ENCODE measurements at places on chromosomes 4 and X.
A peak's percentile ranks its signal among the peaks of the same experiment; 100 is the strongest.

GRCh38 chr4:152458801-152459302, 77.0 kb downstream of the FBXW7 start:
- no peak overlapping the region for H3K4me3 ChIP-seq
- no peak for DNase-seq

GRCh38 chr4:186845137-186845842, 121.6 kb upstream of the FAT1 start:
- H3K27me3 ChIP-seq = no peaks in the 10 kb centered on the region
- peak overlapping the region; percentile 95 for H3K27ac ChIP-seq
- H3K36me3 ChIP-seq = peaks cover 2% of the 10 kb centered on the region
- H3K4me1 ChIP-seq = peaks cover 41% of the 10 kb centered on the region
- no peak for DNase-seq

- peak overlapping the region; percentile 85 for H3K27ac ChIP-seq
- no peaks in the 10 kb centered on the region for H3K27me3 ChIP-seq
- no peak overlapping the region for H3K4me3 ChIP-seq
- H3K4me1 ChIP-seq = peaks cover 34% of the 10 kb centered on the region
- no peak for DNase-seq
- H3K36me3 ChIP-seq = no peaks in the 10 kb centered on the region
Observed at GRCh38 chrX:24333371-24333770, 19.5 kb upstream of the SUPT20HL2 start.

- no peaks in the 10 kb centered on the region for H3K4me1 ChIP-seq
- peaks cover 12% of the 10 kb centered on the region for H3K36me3 ChIP-seq
- H3K4me3 ChIP-seq = no peak overlapping the region
- no peaks in the 10 kb centered on the region for H3K27me3 ChIP-seq
- no peak overlapping the region for H3K27ac ChIP-seq
Observed at GRCh38 chr4:3026540-3026939, 47.8 kb downstream of the HTT-AS start.

GRCh38 chr4:156528216-156528615, 443.4 kb downstream of the PDGFC start:
- DNase-seq = no peak
- H3K4me3 ChIP-seq = no peak overlapping the region
- H3K36me3 ChIP-seq = peaks cover 3% of the 10 kb centered on the region
- no peak overlapping the region for H3K27ac ChIP-seq
- H3K4me1 ChIP-seq = no peaks in the 10 kb centered on the region

- H3K4me1 ChIP-seq = peaks cover 26% of the 10 kb centered on the region
- no peak for DNase-seq
Observed at GRCh38 chrX:7085879-7086278, 61.6 kb upstream of the STS start.

GRCh38 chr4:111633663-111634266, 511.5 kb upstream of the FAM241A start:
- H3K27me3 ChIP-seq = peaks cover 46% of the 10 kb centered on the region
- H3K27ac ChIP-seq = no peak overlapping the region
- no peak for DNase-seq
- no peaks in the 10 kb centered on the region for H3K36me3 ChIP-seq

DNA sequence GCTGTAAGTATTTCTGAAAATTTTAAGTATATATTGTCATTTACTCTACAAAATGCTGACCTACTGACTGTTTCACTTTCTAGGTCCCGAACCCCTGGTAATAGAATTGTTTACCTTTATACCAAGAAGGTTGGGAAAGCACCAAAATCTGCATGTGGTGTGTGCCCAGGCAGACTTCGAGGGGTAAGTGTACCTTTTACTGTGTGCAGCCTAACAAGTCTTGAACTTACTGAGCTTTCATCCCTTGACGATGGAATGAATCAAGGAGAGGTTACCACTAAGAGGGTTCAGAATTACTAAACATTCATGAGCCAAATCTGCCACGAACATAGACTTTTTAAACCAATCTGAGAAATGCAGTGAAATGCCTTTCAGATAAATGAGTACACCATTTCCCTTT, 1.6 kb downstream of the RPL34 start:
- H3K4me3 ChIP-seq = peak overlapping the region; percentile 85
- no peak for DNase-seq
- peaks cover 52% of the 10 kb centered on the region for H3K4me1 ChIP-seq
- H3K36me3 ChIP-seq = peaks cover 33% of the 10 kb centered on the region

GRCh38 chrX:42246814-42247213, 323.5 kb upstream of the CASK start:
- H3K27ac ChIP-seq = no peak overlapping the region
- no peak for DNase-seq
- H3K27me3 ChIP-seq = no peaks in the 10 kb centered on the region
- no peaks in the 10 kb centered on the region for H3K36me3 ChIP-seq
- H3K4me1 ChIP-seq = no peaks in the 10 kb centered on the region
- no peak overlapping the region for H3K4me3 ChIP-seq

DNA sequence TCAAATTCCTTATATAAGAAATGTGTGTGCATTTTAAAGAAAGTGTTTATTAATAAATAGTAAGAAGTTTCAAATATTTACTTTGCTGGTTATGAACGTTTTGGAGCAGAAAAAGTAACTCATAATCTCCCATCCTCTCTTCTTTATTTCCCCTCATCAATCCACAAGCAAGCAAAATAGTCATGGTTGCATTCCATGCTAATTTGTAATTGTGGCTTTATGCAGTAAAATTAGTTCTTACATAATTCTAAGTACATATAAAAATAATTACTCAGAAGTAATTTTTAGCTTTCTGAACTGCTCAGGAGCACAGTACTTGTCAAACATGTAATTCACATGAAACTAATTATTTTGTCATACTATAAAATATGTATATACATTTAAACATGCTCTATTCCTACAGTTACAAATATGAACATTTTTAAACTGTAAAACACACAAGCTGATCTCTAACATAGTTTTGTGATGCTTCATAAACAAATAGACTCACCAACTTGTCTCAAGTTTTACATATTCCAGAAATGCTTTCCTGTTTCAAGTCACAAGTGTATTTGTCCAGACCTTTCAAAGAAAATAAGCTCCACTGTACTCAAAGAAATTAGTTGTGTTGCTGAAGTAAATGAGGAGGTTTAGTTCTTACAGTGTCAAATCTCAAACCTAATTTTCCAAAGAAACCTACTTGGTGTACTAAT, 218.9 kb downstream of the PABPC4L start:
- H3K4me3 ChIP-seq = no peak overlapping the region
- no peak for DNase-seq
- H3K36me3 ChIP-seq = no peaks in the 10 kb centered on the region
- no peak overlapping the region for H3K27ac ChIP-seq
- H3K27me3 ChIP-seq = no peaks in the 10 kb centered on the region
- H3K4me1 ChIP-seq = no peaks in the 10 kb centered on the region

- no peaks in the 10 kb centered on the region for H3K36me3 ChIP-seq
- no peaks in the 10 kb centered on the region for H3K27me3 ChIP-seq
- no peaks in the 10 kb centered on the region for H3K4me1 ChIP-seq
- no peak overlapping the region for H3K27ac ChIP-seq
- H3K4me3 ChIP-seq = no peak overlapping the region
Observed at GRCh38 chrX:101062176-101062575, 10.3 kb upstream of the TRMT2B start.

DNA sequence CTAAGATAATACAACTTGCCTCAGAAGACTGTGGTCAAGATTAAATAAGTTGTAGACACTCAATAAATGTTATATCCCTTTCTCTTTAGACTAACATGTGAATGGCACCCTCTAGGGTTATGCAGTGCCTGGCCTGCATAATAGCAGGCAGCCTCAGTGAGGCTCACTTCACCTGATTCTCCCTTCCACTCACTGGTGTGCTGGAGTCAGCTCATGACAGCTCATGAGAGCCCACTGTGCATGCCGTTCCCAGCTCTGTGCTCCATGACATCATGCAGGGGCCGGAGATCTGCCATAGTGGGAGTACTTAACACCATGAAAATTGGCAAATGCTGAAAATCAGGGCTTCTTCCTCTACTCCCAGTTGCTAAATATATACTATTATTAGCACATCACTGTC, 64.5 kb downstream of the TEC start:
- peaks cover 33% of the 10 kb centered on the region for H3K27me3 ChIP-seq
- no peaks in the 10 kb centered on the region for H3K4me1 ChIP-seq
- peaks cover 3% of the 10 kb centered on the region for H3K36me3 ChIP-seq
- H3K27ac ChIP-seq = no peak overlapping the region
- no peak for DNase-seq

DNA sequence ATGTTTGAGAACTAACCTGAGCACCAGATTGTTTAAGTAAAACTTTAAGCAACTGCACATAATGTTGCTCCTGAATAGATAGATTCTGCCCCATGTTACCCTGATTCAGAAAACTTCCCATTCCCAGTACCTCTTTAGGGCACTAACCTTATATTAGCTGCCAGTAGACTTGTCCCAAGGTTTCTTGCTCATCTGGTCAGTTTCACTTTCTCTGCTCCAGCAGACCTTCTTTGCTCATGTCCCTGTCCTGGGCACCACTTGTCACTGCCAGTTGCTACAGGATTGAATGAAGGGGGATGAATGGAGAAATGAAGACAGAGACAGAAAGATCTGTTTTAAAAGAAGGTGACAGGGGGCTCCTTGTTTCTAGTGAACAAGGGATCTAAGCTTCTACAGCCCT, 65.2 kb upstream of the UGT2B10 start:
- H3K27ac ChIP-seq = no peak overlapping the region
- no peak overlapping the region for H3K4me3 ChIP-seq
- no peak for DNase-seq
- peaks cover 4% of the 10 kb centered on the region for H3K27me3 ChIP-seq
- H3K36me3 ChIP-seq = no peaks in the 10 kb centered on the region
- no peaks in the 10 kb centered on the region for H3K4me1 ChIP-seq

DNA sequence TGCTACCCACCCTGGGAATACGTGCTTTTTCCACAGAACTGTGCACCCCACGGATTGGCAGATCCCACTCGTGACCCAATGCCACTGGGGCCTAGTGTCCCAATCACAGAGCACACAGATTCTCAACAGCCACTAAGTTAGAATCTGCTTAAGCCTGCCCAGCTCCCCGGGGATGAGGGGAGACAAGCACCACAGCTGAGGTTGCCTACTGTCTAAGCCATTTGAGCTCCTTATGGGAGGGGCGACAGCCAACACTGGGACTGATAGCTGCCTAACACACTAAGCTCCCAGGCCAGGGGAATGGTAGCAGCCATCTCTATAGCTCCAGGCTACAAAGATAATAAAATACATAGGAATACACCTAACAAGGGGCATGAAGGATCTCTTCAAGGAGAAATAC, 93.5 kb upstream of the GUCY1A1 start:
- peaks cover 3% of the 10 kb centered on the region for H3K36me3 ChIP-seq
- no peak for DNase-seq
- no peaks in the 10 kb centered on the region for H3K27me3 ChIP-seq
- no peak overlapping the region for H3K27ac ChIP-seq

DNA sequence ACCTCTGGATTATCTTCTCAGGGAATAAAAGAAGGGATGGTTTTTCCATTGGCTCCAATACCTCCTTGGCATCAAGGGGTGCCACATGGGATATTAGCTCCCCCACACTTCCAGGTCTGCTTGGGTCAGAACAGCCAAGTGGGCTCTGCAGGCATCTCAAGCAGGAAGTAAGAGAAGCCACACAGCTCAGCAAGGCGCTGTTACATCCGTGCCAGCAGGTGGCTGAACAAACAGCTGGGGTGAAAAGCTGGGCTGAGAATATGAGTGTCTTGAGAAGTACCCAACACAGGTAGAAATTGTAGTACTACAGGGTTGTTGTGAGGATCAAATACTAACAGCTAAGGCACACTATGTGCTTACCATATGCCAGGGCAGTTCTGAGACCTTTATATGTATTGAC, 76.7 kb upstream of the TMEM150C start:
- H3K4me1 ChIP-seq = no peaks in the 10 kb centered on the region
- no peak for DNase-seq
- H3K36me3 ChIP-seq = peaks cover 3% of the 10 kb centered on the region
- H3K4me3 ChIP-seq = no peak overlapping the region
- H3K27me3 ChIP-seq = no peaks in the 10 kb centered on the region
- H3K27ac ChIP-seq = no peak overlapping the region

DNA sequence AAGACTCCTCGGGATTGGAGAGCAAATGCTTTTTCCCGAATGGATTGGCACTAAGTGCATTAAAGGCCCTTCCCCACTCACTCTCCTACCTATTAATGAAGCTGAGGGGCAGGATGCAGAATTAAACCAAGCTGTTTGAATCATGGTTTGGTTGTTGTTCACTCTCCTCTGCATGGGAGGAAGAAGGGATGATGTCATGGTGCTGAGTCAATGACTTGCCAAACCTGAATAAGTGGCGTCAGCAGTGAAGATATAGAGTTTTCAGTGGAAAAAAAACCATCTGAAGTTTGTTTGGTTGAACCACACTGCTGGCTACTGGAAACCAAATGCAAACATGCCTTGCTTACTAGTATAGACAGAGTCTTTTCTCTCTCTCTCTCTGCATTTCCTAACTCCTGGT, 19.8 kb upstream of the ZXDA start:
- H3K4me1 ChIP-seq = no peaks in the 10 kb centered on the region
- H3K27ac ChIP-seq = no peak overlapping the region
- no peaks in the 10 kb centered on the region for H3K36me3 ChIP-seq
- no peaks in the 10 kb centered on the region for H3K27me3 ChIP-seq

DNA sequence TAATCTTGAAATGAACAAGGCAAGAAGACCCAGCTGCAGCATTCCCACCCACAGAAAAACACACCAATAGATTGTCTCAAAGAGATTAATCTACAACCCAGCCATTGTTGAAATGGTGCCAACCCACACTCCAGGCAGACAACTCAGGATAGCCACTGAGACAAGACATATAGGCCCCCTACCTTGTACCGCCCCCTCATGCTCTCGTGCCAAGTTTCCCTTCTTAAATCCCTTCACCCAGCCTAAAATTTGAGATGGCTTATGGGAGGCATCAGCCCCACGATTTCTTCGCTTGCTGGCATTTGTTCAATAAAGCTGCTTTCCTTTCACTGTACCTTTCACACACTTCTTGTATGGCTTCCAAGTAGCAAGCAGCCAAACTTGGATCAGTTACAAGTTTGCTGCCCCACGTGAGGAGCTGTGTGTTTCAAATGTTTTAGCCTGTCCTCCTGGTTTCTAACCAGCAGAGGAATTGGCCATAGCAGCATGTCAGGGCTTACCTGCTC, 1754.1 kb downstream of the C4orf33 start:
- no peaks in the 10 kb centered on the region for H3K4me1 ChIP-seq
- H3K27ac ChIP-seq = no peak overlapping the region
- no peaks in the 10 kb centered on the region for H3K27me3 ChIP-seq
- H3K36me3 ChIP-seq = no peaks in the 10 kb centered on the region

DNA sequence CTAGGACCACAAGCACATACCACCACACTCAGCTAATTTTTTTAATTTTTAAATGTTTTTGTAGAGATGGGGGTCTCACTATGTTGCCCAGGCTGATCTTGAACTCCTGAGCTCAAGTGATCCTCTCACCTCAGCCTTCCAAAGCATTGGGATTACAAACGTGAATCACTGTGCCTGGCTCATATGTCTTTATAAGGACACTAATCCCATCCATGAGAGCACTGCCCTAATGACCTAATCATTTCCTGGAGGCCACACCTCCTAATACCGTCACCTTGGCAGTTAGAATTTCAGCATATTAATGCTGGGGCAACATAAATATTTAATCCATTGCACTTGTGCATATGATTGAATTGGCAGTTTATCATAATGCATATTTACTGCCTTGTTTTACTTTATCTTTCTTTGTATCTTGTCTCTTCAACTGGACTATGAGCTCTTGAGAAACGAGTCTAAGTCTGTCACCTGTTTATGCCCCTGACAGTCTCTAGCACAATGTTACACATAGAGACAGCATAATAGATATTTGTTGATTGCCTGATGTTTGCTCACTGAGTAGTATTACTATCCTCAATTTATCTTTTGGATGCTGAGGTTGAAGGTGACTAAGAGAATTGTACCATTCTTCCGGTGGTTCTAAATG, 172.0 kb downstream of the AASDH start:
- H3K4me1 ChIP-seq = peaks cover 3% of the 10 kb centered on the region
- H3K36me3 ChIP-seq = no peaks in the 10 kb centered on the region
- no peak for DNase-seq
- H3K4me3 ChIP-seq = no peak overlapping the region
- H3K27ac ChIP-seq = no peak overlapping the region
